Amniotic stem cell (primary cell): ENCODE measurements at places on chromosomes 2 and 18.

- no peak for DNase-seq
These were observed 80.9 kb upstream of the CCDC85A start for GRCh38 chr2:56102866-56103265.

DNA sequence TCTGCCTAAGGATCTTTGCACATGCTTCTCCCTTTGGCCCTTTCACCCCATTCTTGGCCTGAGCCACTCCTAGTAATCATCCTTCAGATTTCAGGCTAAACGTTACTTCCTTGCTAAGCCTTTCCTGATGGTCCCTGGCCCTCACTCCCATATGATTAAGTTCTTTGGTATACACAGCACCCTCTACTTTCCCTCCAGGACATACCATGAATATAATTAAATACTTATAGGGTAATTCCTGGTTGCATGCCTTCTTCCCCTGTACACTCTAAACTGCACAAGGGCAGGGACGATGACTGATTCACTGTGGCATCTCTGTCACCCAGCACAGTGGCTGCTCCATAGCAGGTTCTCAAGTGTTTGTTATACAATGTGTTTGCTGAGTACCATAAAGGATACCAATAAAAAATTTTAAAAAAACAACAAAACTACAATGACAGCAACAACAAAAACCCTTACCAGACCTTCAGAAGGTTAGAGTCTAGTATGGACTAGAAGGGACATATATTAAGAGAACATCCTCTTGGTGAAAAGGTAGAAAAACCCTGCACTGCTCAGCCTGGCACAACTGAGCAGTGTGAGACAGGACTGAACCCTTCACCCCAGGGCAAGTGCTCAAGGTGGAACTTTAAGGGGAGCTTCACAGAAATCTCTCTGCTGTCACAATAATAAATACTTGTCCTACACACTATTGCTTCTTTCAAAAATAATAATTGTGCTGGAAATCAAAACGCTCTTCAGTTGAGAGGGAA lies 76.2 kb downstream of the AAK1 start:
- peak; percentile 63 for DNase-seq

DNA sequence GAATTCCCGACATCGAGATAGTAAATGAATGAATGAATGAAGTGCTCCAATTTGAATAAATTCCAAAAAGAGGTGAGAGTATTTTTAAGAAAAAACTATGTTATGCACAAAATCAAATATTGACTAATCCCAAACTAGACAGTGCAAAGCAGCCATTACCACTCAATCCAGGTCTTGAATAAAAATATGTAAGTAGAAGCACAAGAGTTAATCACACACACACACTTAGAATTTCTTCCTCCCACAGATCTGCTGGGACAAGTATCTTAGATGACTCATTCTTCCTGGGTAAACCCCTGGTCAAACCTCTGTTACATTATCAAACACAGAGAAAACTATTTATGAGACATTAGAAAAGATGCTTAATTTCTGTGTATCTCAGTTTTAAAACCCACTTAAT lies 102.0 kb downstream of the PLA2R1 start:
- DNase-seq = peak; percentile 43

DNA sequence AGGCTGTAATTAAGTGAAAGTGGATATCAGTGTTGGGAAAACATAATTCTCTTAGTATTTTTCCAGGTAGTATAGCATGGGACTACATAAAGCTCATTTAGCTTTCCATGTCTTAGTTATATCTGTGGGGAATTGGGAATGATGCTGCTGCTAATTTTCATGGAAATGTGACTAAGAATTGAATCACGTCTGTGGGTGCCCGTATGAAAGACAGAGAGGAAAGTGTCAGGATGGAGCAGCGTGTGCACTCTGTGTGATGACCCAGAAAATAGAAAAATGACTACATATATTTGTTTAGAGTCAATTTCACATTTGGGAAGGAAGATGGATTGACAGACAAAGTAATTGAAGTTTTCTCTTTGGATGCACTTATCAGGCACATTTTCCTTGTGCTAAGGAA lies 212.1 kb downstream of the PTPRM start:
- no peak for DNase-seq

- no peak for DNase-seq
These were observed 165.3 kb downstream of the NEDD4L start for GRCh38 chr18:58209326-58209725.

- DNase-seq = no peak
These were observed 308.2 kb downstream of the FBXO15 start for GRCh38 chr18:73839441-73839840.

GRCh38 chr18:36288689-36289088 lies 8.8 kb upstream of the FHOD3 start:
- DNase-seq = no peak

GRCh38 chr2:151525821-151526373 lies 116.2 kb downstream of the RIF1 start:
- no peak for DNase-seq

DNA sequence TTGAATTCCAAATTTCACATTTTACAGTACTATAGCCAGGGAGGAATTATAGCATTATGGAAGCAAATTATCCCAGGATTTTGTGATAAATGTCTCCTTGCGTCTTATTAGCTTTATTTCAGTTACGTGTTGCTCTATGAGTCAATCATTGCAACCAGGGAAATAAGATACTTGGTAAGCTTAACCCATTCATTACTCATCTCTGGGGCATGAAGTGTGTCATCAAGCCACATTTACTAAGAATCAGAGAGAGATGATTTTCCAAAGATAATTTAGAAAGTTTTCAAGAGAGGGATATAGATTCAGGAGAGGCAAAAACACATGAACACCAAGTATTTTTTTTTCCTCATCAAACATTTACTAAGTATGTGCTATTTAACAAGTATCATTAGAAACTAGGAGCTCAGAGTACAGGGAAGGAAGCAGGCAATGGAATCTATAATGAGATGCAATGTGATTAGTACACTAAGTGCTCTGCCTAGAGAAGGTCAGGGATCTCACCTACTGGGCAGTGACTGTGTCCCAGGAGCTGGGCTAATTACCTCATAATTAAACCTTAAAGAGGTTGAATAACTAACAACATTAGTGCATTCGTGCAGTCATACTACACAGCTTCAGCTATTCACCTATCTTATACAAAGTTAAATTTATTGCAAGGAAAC lies 217.8 kb upstream of the NXPH2 start:
- DNase-seq = peak; percentile 49

GRCh38 chr2:19796035-19796695 lies 105.6 kb downstream of the TTC32 start:
- DNase-seq = peak; percentile 54

DNA sequence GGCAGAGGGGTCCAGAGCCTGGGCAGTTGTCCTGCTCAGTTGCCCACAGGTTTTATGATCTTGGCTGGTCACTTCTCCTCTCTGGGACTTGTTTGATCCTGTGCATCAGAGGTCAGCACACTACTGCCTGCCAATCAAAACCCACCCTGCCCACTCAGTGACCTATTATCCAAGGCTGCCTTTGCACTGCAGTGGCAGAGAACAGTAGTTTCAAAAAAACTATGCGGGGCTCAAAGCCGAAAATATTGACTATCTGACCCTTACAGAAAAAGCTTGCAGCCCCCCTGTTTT lies 218.2 kb downstream of the CYP26B1 start:
- DNase-seq = no peak

- no peak for DNase-seq
These were observed 118.9 kb downstream of the PXDN start for GRCh38 chr2:1625281-1626001.

GRCh38 chr2:232976666-232977437 lies 36.2 kb downstream of the NGEF start:
- no peak for DNase-seq

DNA sequence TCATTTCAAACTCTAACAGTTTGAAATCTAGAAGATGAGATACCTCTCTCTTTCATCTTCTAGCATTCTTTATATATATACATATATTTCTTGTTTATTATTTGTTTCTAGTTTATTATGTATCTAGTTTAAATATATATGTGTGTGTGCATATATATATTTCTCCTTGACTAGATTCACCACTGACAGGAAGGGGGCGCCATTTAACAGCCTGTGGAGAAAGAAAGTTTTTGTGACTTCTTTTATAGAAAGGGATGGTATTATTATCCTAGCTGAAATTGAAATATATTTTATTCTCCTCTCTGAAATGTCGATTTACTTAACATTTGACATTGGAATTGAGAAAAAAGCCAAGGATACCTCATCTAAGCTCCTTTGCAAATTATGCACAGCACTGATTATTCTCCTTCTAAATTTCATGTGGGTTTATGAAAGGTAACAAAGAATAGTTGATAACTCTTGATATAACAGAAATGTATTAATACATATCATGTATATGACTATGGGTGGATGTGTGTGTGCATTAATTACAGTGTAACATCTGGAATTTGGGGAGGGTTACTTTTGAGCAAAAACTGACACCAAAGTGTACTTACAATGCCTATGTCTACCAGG lies 160.7 kb upstream of the NT5C1B start:
- DNase-seq = peak; percentile 19

DNA sequence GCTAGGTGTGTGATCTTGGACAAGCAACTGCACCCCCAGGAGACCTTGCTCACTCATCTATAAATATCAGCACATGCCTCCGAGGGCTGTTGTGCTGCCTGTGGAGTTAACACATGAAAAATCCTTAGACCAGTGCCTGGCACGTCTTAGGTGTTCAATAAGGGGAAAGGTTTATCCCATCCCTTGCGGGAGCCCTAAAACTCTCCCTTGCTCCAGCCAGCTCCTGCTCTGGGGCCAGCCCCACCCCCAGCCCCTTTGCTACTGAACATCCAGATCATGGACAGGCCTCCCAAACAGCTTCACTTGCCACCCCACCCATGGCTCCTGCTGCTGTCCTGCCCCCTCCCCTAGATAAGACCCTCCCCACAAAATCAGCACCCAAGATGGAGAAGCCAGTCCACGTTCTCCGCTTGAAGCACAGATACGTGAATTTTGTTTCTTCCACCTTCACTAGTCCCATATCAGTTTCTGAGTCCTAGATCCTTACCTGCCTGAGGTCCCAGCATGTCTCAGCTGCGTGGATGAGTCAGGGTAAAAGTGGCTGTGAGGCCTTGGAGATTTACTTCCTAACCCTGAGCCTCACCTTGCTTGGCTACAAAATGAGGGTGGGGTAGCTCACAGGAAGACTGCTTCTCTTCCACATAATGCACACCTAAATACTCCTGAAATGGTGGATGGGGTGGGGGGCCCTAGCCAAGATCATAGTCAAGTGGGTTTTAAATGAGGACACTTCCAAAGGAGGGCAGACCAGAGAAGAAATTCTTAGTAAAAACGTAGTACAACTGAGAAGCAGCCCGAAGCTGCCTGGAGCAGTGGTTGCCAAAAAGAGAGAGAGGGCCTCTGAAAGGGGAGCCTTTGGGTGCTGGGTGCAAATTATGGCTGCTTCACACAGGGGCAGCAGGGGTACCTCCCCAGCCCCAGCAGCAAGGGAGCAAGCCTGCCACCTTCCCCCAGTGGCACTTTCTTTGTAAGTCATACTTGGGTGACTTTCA lies 40.4 kb downstream of the C1QL2 start:
- DNase-seq = no peak
